NCI-H446 (cell line): ENCODE measurements at places on chromosomes 7 and 10.

DNA sequence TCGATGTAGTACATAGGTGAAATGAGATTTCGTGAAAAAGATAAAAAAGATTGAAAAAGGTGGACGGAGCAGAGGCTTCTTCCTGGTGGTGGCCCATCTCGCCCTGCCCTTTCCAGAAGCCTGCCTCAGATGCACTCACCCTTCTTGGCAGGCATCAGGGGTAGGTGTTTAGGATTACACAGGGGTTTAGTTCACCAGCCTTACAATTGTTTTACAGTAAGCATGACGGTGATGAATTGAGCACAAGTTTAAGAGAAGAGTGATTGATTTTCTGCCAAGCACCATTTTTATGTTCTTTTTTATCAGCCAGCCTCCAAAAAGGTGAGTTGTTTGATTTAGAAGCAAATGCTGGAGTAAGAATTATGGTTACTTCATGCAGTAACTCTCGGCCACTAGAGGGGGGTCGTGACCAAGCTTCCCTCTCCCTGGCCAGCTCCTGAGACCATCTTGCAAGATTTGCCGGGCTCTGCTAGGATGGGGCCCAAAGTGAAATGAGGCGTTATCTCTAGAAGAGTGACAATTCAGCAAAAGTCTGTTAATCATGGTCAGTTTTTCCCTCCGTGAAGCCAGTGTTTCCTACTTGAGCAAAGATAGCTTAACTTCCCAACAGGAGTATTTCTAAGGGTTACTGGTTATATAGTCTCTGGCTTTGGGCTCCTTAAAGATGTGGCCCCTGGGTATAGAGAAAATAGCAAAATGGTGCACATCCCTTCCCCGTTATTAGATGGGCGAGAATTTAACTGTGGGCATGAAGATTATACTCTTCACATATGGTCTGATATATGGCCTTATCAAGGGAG is 228.8 kb downstream of the BMPER start:
- DNase-seq, result peak; percentile 76

DNA sequence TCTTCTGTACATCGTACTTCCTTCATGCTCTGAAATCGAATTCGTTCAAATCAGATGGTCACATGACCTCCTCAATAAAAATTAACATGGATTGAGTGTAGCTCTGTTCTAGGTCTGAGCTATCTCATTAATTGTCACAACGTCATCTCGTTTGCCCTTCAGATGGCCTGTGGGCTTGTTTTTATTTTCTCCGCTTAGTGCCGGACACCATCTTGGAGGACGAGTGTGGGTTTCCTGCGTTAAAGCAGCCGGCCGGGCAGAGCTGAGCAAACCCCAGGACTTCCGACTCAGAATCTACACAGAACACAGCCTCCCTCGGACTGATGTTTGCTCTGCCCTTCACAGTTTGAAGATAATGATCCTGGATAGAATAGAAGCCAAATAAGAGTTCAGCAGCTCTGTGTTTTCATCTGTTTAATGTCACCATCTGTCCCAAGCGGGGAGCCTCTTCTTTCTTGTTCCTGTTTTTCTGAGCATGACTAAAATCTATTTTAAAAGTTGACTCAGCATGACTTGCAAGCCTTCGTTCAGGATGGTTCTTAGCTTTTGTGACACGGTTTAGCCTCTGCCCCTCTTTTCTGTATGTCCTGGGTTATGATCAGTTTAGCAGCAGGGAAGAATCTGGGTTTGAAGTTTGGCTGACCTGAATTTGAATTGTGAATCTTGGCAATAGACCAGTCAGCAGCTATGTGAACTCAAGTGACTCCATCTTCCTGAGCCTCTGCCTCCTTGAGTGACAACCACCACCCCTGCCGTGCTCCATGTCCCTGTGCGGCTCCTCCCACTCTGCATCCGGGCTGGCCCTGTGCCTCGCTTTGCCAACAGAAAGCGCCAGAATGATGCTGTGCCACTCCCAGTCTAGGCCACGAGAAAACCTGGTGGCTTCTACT is 30.6 kb upstream of the GALNTL5 start:
- peak; percentile 83 for DNase-seq

- no peak for DNase-seq
Measured at GRCh38 chr10:97889461-97890265, 40.0 kb downstream of the GOLGA7B start.

- no peak for DNase-seq
Measured at GRCh38 chr10:131882590-131883451, 18.0 kb upstream of the PPP2R2D start.

- no peak for DNase-seq
Measured at GRCh38 chr10:128934492-128934891, 532.5 kb upstream of the MGMT start.

GRCh38 chr10:34473174-34474008 is 341.7 kb downstream of the PARD3 start:
- DNase-seq, result no peak

DNA sequence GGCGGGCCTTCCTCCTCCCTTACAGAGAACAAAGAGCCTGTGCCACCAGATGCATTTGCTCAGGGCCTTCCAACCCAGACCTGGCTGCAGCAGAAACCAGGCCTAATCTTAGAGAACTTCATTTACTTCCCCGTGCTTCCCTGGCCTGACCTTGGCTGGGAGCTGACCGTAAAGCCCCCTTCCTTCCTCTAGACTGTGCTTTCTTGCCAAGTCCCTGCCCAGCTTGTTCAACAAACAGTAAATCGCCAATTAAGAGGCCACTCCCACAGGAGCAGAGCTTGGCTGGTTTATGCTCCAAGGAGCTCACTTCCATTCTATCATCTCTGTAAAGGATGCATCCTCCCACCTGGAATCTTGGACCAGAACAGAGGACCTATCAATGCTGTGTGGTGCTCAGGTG is 110.9 kb downstream of the COL13A1 start:
- DNase-seq, result no peak

GRCh38 chr10:69225681-69226080 is 5.5 kb downstream of the HKDC1 start:
- no peak for DNase-seq

DNA sequence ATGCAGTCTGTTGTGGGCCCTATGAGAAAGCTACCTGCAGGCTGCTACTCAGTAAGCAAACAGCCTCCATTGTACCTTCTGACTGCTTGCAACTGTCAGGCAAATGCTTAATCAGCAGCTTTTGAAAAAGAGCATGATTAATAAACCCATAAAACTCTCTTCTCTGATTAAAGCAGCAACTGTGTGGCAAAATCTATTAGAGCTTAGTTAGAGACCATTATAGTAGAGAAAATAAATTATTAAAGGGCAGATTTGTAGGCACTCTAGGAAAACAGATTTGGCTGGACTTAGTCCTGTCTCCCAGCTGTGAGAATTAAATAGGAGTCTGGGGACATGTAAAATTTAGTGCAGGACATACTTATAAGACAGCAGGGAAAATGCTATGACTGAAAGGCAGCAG is 132.5 kb upstream of the WNT16 start:
- no peak for DNase-seq

GRCh38 chr7:149759093-149759860 is 14.1 kb downstream of the ZNF467 start:
- DNase-seq, result no peak

- no peak for DNase-seq
Measured at GRCh38 chr7:124057872-124058271, 25.0 kb upstream of the TMEM229A start.

DNA sequence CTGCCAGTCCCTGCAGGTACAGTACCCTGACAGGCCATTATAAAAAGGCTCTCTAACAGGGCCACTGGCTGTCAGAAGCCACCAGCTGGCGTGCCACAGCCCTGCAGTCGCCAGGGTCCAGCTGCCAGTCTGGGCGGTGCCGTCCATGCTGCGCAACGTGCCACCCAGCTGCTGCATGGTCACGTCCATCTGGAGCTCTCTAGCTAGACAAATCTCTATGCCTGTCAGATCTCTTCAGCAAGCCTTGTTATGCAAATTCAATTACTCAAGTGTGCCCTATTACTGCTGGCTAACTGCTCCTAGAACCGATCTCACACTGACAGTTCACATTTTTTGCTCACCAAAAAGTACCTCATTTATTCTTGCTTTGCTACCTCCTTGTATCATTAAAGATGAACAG is 75.9 kb downstream of the HIBADH start:
- DNase-seq, result peak; percentile 71

- no peak for DNase-seq
Measured at GRCh38 chr10:97180986-97181385, 4.8 kb downstream of the SLIT1 start.

DNA sequence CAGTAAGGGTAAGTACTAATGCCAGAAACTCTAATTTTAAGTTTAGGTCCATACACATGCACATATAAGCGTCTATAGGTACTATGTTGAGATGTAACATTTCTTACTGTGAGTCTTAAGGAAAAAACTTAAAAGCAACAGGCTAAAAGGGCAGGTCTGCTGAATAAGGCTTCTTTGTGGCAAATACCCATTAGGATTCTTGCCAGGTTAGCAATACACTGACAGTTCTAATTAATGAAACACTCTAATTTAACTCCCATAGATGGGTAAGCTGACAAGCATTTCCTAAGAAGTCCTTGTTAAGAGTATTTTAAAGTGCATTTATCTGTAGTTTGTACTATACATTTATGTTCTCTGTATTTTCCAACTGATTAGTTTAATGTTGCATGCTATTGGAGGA is 14.0 kb downstream of the SCRN1 start:
- DNase-seq, result no peak

- no peak for DNase-seq
Measured at GRCh38 chr7:5594616-5595544, 171.2 kb upstream of the TNRC18 start.
